ENCODE measurements at places on chromosomes 4 and X.

DNA sequence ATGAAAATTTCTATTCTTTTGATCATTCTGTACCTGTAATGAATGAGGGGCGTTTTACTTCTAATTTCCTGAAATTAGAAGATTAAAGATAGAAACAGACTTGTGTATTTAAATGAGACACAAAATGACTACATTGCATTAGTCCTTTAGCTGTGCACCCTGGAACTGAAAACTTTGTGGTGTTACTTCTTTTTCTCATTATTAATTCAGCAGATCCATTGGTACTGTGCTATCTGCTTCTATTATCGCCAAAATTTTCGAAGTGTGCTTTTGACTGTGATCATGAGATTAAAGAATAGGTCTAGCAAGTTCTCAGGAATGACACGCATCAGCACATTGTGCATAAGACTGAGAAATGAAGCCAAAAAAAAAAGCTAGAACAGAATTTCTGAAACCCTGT lies 1938.9 kb upstream of the TENM3 start:
- DNase-seq, result no peak

GRCh38 chr4:23930750-23931488 lies 41.1 kb upstream of the PPARGC1A start:
- no peak for DNase-seq

- no peak for DNase-seq
These were observed at the start of gene ZDHHC15 for GRCh38 chrX:75522565-75523431. Gene ZDHHC15 (minus strand): TSS chrX:75523037. CDS start chrX:75523024, 13 bp downstream.

DNA sequence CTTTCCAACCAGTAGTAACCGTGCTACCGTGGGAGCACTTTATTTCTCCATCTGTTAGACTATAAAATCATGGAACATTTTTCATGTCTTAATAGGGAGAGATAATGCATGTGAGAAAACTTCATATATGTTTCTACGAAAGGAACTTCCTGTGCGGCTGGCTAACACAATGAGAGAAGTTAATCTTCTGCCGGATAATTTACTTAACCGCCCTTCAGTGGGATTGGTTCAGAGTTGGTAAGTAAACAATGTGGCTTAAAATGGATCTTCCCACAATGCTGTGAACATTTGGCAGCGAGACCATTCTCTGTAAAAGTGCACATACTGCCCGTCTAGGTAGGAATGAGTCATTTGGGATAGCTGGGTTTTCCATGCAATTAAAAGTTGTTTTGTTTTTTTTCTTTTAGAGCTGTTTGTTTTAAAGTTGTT lies 29.6 kb downstream of the PDK3 start:
- peak; percentile 31 for DNase-seq

DNA sequence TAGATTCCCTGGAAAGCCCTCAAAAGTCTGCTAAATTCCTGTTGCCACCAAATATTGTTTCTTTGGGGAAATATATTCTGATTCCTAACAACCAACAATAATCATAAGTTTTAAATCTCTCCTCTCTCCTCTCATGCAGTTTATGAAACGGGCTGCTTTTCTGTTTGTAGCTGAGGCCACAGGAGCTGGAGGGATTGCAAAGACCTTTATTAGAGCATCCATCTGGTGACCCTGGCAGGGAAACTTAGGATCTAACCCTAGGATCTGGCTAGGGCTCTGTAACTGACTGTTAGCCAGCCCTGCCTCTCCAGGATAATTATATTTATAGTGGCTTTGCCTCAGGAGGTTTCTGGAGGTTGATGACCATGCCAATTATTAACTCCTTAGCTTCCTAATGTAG lies 56.9 kb downstream of the SMAD1 start:
- DNase-seq, result no peak

GRCh38 chrX:154411981-154412340 lies 622 bp downstream of the TAFAZZIN start:
- no peak for DNase-seq

DNA sequence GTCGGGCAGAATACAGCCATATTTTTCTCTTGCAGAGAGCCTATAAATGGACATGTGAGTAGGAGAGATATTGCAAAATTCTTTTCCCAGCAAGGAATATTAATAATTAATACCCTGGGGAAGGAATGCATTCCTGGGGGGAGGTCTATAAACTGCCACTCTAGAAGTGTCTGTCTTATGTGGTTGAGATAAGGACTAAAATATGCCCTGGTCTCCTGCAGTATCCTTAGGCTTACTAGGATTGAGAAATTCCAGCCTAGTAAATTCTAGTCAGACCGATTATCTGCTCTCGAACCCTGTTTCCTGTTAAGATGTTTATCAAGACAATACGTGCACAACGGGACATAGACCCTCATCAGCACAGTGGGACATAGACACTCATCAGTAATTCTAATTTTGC lies 872.6 kb downstream of the FSTL5 start:
- DNase-seq, result no peak

GRCh38 chrX:101430457-101431078 lies 22.5 kb downstream of the HNRNPH2 start:
- no peak for DNase-seq

GRCh38 chr4:7880683-7881082 lies 59.0 kb downstream of the AFAP1 start:
- no peak for DNase-seq

DNA sequence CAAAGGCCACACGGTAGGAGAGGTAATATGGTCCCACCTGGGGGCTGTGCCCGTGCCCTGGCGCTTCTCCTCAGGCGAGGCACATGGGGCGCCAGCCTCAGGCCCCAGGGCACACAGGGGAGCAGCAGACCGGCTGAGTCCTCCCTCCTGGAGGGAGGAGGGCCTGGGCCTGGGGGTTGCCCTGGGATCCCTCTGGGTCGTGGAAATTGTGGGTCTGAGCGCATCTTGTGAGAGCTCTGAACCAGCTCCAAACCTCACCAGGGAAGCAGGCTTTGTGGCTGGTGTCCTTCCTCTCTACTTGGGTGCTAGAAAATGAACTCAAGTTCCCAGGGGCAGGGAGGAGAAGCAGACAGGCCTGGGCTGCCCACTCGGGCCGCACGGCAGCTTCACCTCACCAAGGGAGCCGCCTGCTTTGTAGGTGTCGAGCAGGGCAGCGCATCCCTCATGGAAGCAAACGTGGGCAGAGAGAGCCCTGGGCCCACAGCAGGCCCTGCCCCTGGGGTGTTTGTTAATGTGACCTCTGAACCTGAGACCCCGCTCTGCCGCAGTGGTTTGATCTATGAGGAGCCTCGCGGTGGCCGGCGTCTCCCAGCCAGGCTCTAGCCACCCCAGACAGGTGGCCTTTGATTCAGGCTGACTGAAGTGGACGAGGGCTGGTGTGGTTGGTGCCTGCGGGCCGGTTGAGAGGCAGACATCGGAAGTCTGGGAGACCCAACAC lies 10.8 kb downstream of the HTRA3 start:
- DNase-seq, result no peak

DNA sequence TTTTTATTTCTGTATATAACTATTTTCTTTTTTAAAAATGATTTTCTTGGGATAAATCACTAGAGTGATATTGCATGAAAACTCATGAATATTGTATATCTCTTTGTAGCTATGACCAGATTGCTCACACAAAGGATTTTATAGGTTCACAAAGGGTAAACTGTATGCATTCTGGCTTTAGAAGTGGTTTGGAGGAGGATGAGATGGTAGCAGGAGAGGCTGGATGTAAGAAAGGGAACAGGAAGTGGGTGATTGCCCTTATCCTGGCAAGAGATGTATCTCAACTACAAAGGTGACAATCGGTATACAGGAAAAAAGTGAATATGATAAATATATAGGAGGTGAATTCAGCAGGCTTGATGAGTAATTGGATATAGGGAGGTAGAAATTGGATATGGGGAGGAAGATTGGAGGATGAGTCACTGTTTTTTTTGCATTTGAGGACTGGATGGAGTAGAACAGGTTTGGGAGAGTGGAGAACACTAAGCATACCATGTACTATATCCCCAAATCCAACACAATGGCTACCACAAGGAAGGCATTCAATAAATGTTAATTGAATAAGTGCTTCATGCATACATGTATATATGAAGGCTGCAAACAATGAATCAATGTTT lies 9.9 kb downstream of the FGG start:
- DNase-seq, result no peak

DNA sequence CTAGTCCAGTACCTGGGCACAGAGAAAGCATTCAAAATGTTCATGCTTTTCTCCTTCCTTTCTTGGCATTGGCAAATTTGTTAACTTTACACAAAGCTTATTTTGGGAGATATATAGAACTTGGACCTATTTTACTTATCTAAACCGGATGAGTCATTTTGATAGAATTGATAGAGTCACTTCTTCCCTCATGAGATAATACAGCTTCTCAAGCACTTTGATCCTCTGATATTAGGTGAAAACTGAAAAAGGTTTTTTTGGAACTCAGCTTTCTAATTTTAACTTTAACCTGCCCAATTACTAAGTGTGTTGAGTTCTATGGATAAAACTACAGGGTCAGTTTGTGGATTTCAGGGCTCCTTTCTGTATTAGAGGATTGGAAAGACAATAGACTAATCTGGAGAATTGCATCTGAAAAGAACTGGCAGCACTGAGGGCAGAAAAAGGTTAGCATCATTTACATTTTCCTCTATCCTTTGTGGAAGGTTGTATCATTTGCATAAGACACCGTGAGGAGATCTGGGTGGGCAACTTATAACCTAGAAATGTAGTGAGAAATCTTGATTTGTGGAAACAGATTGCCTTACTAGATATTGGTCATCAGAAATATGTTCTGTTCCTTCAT lies 2.4 kb downstream of the WDR44 start:
- no peak for DNase-seq

- no peak for DNase-seq
These were observed 11.7 kb downstream of the MTTP start for GRCh38 chr4:99586322-99586721.

DNA sequence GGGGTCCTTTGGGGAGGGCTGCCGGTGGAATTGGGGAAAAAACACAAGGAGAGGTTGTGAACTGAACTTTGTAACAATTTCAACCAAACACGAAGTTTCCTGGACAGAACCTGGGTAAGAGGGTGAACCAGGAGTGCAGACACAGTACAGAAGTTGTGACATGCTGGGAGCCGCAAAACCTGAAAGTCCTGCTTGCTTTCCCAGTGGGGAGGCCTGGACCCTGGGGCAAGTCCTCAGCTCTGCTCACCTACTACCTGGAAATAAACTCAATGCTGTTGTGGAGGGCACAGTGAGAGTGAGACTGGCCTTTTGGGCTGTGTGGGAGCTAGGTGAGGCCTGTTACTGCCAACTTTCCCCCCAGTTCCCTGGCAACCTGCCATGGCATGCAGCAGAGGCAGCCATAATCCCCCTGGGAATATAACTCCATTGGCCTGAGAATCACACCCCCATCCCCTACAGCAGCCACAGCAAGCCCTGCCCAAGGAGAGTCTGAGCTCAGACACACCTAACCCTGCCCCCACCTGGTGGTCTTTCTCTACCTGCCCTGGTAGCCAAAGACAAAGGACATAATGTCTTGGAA lies 162.8 kb downstream of the THOC2 start:
- no peak for DNase-seq

DNA sequence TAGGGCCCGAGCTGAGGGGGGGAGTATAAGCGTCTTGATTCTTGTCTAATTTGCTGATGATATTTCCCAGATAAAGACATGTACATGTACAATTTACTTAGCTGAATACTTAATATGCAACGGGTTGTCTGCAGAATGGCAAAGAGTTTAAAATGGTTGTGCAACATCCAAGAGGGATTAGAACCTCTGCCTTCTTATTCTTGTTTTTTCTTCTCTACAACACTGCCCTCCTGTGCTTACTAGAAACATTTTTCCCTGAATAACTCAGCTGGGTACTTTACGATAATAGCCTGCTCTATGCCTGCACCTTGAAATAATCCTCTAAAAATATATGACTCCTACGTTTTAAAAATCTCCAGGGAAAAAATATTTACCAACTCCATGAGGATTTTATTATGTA lies 41.8 kb downstream of the INTS12 start:
- DNase-seq, result no peak

GRCh38 chrX:9871701-9872268 lies 85.6 kb downstream of the SHROOM2 start:
- DNase-seq, result no peak

DNA sequence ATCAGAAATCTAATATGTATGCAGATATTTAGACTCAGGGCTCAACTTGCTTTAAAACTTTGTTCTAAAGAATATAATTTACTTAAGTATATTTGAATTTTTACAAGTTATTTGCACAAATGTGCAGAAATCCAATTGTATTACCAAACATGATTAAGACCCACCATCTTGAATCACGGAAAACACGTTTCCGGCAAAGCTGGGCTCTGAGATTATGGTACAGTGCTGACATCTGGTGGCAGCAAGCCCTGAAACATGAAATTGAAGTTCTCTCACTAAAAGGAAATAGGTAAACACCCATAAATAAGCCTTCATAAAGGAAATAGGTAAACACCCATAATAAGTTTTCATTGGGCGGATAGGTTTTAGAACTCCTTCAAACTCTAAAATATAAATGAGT lies 98.3 kb upstream of the MAOA start:
- DNase-seq, result peak; percentile 10

GRCh38 chr4:168860827-168861226 lies 149.2 kb downstream of the CBR4 start:
- DNase-seq, result no peak

DNA sequence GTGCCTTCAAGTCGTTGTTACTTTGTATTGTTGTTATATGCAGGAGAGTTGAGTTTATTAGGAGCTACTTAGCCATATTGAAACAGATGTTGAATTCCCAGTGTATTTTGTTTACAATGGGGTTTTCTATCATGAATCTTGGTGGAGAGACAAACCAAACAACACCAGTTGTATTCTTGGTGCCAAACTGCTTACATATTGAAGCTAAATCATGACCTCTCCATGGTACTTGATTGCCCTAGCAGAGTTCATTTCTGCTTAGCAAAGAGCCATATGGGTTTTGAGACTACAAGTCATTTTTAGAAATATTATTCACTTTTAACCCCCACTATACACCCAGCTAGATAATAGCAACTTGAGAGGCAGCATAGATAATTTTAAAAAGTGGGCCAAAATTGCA lies 85.4 kb downstream of the ADGRG4 start:
- no peak for DNase-seq

- DNase-seq, result no peak
These were observed 3.8 kb upstream of the HSD17B13 start for GRCh38 chr4:87326460-87326859.

DNA sequence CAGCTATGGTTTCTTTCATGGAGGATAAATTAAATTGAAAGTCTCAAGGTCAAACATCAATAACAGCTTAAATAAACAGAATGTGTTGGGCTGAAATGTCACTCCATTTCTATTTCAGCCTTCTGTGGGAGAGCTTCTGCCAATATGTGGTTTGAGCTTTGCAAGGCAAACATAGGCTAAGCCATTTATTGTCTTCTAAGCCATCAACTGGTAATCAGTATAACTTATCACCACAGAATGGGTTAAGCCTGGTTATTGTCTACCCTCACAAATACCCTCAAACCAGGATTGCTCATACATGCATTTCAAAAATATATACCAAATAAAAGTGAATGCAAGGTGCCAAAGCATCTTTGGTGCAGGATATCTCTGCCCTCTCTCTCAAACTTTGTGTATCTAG lies 52.7 kb downstream of the GABRB1 start:
- DNase-seq, result no peak

GRCh38 chr4:111070390-111070789 lies 447.5 kb upstream of the PITX2 start:
- no peak for DNase-seq
